Nucleus accumbens (tissue), 56 donors: ENCODE measurements at places on chromosomes 1 and 21.

- DNase-seq, result no peak
Observed at GRCh38 chr1:153606194-153606593, 6.7 kb downstream of the S100A16 start.

DNA sequence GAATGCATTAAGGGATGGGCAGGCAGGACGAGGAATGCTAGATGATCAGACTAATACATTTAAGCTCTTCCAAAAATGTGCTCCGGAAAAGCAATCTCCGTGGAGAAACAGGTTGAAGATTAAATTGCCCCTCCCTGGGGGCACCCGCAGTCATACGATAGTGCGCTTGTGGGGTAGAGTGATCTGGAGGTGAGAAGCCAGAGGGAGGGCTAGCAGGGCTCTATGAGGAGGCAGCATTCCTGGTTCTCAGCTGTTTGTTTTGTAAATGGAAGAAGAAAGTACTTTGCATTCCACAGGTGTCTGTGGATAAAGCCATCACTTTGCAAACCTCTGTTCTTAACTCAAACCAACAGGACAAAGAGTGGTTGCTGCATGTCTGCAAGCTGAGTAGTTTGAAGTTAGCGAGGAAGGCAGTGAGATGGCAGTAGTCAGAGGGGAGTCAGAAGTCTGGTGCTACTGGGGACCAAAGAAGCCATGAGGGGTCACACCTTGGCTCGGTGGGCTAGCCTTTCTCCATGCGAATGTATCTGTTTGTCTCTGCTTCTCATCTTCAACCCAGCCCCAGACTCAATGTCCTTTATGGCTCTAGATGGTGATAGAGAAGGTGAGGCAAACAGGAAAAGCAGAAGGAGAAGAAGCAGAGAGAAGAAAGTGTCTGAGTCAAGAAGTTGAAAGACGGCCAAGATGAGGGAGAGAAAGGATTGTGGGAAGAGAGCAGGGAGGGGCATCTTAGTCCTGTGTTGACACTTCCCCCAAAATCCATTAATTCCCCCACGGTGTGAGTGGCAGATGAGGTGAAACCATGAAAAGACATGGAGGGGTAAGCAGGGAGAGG is 65.2 kb upstream of the GJA8 start:
- no peak for DNase-seq

GRCh38 chr1:201228011-201228983 is 37.7 kb downstream of the IGFN1 start:
- no peak for DNase-seq

GRCh38 chr1:69433073-69433472 is 134.6 kb upstream of the LRRC7 start:
- DNase-seq, result no peak

GRCh38 chr1:192592517-192592916 is 16.9 kb downstream of the RGS1 start:
- no peak for DNase-seq

GRCh38 chr1:11847667-11848372 is at the start of gene NPPA:
TSS of gene NPPA (minus strand) at chr1:11847783. CDS start at chr1:11847684, 99 bp downstream.
- DNase-seq, result no peak

GRCh38 chr1:178986204-178986603 is 39.5 kb upstream of the FAM20B start:
- DNase-seq, result no peak

DNA sequence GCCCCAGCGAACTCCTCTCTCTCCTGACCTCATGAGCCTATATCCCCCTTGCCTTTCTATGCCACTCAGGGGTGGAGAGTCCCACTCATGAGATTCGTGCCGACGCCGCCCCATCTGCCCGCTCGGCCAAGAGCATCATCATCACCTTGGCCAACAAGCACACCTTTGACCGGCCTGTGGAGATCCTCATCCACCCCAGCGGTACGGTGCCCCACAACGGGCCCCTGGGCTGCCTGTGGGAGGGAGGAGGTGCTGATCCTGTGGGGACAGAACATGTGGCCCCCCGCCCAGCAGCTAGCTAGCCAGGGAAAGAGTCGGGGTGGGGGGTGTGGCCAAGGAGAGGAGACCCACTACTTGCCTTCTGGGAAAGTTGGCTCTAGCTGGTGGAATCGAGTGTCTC is 27.8 kb downstream of the VWA5B1 start:
- DNase-seq, result no peak

GRCh38 chr21:45004481-45005247 is 64.8 kb downstream of the SLX9 start:
- no peak for DNase-seq

- no peak for DNase-seq
Observed at GRCh38 chr1:116492358-116492811, 78.4 kb downstream of the CD58 start.

DNA sequence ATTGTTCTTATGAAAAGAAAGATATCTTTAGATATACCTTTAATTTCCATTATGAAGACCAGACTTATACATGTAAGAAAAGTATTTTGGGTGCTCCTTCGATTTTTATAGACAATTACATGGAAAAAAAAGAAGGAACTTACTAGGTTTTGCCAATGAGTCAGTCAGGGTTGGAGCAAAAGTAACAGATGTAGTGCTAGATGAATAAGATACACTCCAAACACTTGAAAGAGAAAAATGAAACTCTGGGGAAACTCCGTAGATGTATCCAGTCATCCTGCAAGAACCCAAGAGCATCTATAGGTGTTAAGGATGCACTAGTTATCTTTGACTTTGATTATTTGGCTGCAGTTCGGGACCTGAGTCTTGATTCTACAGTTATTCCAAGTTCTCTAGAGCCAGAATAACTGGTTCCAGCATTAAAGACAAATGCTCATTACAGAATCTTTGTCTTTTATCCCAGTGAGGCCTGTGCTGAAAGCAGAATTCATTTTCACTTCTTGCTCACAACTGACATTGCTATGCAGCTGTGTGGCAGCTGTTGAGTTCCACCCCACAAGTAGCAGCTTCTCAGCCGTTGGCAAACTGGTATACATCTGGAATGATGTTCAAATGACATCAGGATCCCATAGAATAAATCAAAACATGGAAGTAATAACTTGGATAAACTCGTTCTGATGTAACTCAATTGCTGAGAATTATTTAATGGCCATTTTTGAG is 326.1 kb downstream of the ASTN1 start:
- DNase-seq, result no peak

GRCh38 chr1:32159189-32159588 is 20.3 kb upstream of the TXLNA start:
- DNase-seq, result no peak

GRCh38 chr1:175163702-175164101 is 28.9 kb downstream of the KIAA0040 start:
- no peak for DNase-seq

DNA sequence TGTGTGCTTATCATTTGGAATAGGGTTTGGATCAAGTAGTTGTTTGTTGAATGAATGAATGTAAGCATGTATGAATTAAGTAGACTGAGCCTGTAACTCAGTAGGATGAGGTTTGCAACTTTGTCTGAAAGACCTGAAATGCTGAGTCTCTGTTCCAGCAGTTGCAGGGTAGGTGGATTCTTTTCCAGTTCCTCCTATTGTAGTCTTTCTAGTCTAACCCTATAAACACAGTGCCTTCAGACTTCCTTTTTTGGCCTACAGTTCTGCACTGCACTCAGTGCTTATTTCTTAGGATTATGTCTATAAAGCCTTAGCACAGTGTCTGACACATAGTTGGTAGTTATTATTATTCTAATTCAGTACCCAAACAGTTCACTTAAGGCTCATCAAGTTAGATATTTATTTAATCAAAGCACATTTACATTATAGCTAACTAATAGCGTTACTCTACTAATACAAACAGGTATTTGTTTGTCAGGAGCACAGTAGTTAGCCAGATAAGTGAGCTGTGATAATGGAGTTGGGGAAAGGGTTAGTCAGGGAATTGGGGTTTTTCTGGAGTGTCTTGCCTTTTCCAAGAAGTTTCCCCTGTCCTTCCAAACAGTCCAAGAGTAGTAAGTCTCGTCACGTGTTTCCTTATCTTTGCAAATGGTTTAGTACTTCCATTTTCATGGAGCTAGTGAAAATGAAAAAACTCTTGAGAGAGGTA is 45.0 kb downstream of the ABCD3 start:
- DNase-seq, result no peak

DNA sequence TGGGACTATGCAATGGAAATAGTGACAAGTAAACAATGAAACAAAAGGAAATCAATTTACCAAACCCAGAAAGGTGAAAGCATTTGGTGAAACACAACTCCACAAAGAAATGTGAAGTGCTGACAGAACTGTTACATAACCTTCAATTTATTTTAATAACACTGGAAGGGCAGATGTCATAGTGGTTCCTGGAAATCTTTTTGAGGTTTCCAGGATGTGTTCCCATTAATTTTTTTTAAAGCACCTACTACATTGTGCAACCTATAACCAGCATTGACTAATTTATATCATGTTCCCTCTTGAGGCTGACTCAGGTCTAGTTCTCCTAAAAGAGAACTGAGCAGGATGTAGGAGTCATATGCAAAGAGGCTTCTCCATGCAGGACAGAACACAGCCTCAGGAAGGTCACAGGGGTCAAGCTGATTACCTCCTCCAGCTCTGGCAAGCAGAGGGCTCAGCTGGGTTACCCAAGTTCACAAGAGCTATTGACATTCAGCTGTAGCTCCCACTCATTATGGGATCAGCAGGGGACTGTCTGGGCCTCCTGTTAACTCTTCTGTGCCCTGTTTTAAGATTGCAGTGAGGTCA is 157.1 kb upstream of the NRIP1 start:
- no peak for DNase-seq

DNA sequence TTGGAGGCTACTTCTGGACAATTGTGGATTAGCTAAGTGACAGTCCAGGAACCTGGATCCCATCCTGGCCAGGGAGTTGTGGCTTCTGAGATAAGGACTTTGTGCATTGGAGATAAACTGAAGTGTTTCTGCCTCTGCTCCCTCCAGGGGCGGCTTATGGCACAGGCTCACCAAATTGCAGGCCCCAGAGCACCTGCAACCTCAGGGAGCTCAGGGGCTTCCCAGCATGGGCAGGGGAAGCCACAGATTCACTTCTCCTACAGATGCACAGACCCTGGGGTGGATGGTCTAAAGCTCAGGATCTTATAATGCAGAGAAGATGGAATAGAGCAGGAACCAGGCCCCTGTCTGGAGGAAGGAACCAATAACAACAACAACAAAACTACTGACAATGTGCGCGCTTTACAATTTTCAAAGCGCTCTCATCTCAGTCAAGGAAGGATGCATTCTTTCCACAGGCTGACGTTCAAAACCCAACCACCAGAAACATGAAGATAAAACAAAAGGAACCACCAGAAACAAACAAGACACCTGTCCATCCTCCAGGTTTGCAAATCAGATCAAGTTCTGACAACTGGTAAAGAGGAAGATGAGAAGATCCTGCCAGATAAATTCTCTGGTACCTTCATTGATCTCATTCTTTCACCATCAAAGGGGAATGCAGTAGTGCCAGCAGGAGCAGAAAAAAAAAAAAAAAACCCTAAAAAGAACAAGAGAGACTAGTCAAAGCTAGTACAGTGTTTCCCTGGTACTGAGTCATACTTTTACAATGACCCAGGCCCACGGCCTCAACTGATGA is 121.0 kb upstream of the IRF2BP2 start:
- no peak for DNase-seq

DNA sequence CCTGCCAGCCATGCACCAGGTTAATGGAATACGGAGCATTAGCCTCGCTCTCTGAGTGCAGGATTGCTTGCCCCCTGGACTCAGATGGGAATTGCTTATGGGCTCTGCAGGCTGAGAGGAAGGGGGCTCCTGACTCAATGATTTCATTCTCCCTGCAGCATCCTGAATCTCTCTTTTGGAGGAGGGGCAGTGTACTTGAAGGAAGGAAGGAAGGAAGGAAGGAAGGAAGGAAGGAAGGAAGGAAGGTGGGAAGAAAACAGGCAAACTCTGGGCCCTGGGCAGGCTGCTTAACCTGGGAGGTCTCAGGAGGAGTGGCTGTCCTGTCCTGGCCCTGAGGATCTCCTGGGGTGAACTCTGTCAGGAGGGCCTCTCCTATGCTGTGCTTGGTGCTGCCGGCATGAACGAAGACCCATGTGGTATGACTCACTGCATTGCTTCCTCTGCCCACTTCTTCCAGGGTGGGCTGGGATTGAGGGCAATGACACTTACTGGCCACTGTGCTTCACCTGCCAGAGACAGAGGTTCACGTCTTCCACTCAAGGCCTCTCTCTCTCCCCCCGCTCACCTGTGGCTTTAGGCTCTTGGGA is 257.1 kb upstream of the CSF3R start:
- no peak for DNase-seq

GRCh38 chr21:45429221-45430175 is 24.5 kb downstream of the COL18A1 start:
- DNase-seq, result no peak

DNA sequence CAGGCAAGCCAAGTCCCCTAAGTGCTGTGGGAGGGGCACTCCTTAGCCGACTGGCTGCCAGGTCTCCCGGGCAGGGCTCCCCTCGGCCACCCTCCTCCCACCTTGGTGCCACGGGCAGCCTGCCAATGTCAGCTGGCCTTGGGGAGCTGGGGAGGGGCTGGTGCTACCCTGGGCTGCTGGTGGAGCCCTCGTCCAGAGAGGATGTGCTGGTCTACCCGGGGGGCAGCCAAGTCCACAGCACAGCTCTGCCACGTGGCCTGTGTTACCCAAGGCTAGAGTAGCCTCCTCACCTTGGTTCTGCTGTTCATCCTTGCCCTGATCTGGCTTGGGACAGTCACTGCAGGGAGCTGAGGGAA is 42.9 kb downstream of the CRYAA start:
- DNase-seq, result no peak

DNA sequence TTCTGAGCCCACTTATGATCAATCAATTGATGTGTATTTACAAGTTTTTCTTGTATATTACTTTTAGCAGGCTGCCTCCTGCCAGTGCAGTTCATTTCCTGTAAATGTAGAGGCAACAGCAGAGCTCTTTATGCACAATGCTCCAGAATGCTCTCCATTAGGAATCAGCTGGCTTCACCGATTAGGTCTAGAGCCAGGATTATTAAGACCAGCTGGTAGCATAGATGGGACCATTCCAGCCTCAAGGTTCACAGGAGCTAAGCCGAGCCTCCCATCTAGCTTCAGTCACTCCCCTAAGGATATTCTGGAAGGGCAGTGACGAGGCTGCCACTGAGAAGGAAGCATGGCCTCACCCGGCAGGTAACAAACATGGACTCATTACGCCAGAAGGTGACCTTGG is 36.8 kb downstream of the DHRS3 start:
- DNase-seq, result no peak

DNA sequence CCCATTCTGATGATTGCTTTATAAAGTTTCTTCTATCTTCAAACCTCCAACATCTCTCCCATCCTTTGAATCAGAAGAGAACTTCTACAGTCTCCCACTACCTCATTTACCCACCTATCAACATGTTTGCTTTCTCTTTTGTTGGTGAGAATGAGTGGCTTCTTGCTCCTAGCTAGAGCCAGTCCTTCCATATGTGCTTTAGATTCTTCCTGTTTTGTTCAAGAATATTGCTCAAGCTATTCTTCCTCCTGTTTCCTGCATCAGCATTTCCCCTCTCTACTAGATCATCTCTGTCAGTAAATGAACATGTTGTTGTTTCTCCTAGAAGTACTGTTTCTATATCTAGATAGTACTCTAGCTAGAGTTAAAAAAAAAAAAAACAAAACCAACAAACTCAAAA is 6.3 kb downstream of the ATF6 start:
- no peak for DNase-seq
